ENCODE measurements at places on chromosomes 16 and 17.

- no peak for DNase-seq
Measured at GRCh38 chr17:70099884-70100283, 24.9 kb downstream of the KCNJ16 start.

GRCh38 chr16:19436540-19436939, 18.9 kb downstream of the TMC5 start:
- DNase-seq = no peak

DNA sequence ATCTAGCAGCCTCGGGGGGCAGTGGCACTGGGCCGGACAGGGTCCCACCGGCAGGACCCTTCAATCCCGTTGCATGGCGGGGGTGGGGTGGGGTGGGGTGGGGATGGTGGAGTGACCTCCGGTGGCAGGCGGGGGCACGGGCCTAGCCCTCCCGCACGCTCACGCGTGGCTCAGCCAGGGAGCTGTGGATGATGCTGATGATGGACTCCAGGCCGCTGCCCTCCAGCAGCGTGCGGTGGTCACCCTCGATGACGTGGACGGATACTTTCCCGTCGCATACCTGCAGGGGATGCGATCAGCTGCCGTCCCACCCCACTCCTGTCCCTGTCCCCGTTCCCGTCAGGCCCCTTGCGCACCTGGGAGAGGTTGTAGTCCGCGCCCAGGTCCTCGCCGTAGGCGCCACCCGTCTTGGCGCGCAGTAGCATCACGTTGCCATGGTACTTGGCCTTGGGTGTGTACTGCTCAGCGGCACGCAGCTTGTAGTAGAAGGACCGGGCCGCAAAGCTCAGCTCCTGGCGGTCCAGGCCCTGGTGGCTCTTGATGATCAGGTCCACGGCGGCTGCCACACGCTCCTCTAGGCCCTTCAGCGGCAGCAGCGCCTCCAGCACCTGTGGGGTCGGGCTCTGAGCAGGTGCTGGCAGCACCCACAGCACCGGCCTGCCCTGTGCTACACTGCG, 13.5 kb upstream of the DUS1L start:
- DNase-seq = no peak

- no peak for DNase-seq
Measured at GRCh38 chr17:17229416-17230384, 7.3 kb downstream of the FLCN start.

- DNase-seq = no peak
Measured at GRCh38 chr17:63450551-63450950, 4.4 kb upstream of the CYB561 start.

DNA sequence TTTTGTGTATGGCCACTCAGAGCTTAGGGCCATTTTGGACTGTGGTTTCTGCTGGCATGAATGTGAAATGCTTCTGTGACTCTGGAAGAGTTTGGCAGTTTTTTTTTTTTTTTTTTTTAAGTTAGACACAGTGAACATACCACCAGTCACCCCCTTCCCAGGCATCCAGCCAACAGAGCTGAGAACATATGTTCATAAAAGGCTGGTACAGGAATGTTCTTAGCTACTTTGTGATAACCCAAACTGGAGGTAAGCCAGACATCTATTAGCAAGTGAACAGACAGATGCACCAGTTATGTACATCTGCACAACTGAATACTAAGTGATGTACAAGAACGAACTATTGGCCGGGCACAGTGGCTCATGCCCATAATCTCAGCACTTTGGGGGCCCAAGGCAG, 92.7 kb downstream of the ABCC1 start:
- no peak for DNase-seq

- no peak for DNase-seq
Measured at GRCh38 chr17:81735264-81736102, 23.4 kb downstream of the SLC25A10 start.

- DNase-seq = no peak
Measured at GRCh38 chr17:58626905-58627304, 64.9 kb downstream of the TEX14 start.

GRCh38 chr16:54489225-54490111, 202.9 kb upstream of the IRX3 start:
- DNase-seq = no peak

DNA sequence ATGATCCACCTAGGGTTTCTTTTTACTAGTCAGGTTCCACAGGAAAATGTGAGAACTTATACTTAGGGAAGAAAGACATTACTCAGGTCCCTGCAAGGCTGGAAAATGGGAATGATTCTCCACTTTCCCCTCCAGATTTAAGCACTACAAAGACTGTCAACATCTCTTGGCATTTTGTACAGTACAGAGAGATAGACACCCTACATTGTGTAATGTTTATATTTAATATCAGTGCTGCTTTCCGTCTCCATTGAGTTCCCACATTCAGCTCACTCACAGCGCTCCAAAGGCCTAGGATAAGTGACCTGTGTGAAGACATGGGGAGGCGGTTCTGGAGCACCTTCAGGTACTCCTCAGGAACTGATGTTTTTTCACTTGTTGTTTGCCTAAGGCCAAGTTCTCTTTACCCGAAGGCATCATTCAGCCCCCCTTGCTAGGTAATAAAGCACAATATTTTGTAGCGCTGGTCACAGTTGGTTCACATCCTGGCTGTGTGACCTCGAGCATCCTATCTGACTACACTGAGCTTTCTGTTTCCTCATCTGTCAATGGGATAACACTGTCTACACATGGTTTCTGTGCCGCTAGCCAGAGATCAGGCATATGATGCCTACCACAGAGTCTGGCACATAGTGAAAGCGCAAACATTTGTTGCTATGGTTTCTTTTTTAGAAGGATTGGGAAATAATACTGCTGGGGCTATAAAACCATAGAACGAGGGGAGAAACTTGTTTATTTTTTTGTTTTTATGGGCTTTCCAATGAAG, 226.6 kb downstream of the ZFHX3 start:
- no peak for DNase-seq

DNA sequence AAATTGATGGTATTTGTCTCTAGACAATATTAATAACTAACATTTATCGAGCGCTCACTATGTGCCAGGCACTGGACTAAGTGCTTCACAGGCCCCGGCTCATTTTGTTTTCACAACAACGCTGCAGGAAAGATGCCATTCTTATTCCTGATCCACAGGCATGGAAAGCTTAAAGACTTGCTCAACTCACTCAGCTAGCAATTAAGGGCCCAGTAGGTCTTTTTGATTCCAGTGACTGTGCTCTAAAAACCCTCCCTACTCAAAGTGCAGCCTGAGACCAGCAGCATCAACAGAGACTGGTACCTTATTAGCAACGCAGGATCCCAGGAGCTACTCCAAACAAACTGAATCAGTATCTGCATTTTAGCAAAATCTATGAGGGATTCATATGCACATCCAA, 35.3 kb downstream of the CUEDC1 start:
- DNase-seq = no peak

DNA sequence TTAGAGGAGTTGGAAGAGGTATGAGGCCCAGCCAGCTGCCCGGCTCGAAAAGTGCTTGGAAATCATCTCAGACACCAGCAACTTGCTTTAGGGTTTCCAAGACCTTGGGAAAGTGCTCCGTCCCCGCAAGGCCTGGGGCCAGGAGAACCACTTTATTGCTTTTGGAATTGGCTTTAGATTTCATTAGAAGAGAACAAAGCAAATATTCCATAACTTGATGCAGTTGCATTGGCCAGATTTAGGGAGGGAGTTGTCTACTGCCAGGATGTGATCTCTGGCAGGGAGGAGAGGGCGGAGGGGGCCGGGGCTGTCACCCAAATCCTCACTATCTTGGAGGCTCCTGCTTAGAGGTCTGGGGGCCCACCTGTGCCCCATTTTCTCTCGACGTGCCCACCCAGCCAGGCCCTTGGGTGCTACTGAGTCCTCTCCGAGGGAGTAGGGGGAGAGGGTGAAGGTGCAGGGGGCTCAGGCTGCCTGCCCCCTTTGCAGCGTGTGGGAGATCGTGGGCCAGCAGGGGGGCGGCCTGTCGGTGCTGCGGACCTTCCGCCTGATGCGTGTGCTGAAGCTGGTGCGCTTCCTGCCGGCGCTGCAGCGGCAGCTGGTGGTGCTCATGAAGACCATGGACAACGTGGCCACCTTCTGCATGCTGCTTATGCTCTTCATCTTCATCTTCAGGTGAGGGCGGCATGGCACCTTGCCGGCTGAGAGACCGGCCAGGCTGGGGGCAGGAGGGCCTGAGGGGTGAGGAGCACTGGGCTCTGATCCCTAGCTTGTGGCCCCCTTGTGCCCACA, 30.6 kb downstream of the CACNA1G start:
- no peak for DNase-seq

GRCh38 chr17:28468781-28469180, 4.7 kb upstream of the SLC13A2 start:
- no peak for DNase-seq

GRCh38 chr16:12833926-12834325, 30.2 kb upstream of the CPPED1 start:
- DNase-seq = no peak

DNA sequence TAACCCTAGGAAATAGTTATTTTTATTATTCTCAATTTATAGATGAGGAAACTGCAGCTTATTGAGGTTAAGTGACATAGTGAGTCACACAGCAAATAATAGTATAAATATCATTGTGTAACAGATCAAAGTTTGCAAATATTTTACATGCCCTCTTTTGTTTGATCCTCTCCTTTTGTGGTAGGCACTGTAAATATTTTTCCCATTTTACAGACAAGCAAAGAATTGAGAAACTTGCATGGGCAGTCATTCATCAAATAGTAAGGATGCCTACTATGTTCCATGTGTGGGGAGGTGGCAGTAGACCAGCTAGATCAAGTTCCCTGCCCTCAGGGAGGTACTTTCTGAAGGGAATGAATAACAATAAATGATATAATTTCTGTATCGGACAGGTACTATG, 173.0 kb downstream of the PHKB start:
- DNase-seq = no peak

DNA sequence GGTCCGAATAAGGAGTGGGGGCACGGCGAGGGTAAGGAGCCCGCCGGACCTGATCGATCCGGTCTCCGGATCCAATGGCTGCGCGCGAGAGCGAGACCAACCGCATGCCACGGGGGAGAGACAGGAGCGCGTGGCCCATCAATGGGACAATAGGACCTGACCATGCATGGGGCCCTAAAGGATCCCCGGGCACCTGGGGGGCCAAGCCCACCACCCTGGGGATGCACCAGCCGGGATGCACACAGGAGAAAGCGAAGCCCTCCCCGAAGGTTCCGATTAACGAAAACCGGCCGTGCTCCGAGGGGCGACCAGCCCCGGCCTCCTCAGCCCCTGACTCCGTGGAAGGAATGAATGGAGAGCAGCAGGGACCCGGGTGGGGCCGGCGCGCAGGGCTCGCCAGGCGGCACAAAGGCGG, 525 bp downstream of the JPT1 start:
- DNase-seq = peak; percentile 46

DNA sequence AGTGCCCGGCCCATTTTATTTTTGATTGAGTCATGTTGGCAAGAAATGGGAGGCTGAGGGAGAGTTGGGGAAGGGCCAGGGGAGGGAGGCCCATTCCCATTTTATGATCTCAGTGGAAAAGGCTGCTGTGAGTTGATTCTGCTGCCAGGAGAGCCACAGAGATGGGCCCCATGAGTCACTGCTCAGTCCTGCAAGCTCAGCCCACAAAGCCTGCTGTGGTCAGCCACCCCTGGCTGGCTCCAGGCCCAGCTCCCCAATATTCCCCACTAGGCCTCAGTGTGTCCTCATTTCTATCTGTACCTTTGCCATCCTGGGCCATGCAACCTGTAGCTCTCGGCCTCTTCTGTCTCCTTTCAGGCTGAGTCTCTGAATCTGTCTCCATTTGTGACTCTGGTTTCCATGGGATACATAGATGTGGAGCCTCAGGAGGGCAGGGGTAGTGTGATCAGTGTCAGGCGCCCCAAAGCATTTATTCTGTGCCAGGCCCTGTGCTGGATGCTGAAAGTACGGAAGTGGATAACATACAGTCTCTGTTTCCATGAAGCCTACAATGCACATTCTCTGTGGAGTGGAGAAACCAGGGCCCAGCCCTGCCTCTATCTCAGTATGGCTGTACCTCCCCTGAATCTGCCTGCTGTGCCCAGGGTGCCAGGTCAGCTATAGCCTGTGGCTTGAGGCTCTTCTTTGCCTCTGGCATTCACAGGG, 1.9 kb upstream of the PLEKHG4 start:
- peak; percentile 36 for DNase-seq

DNA sequence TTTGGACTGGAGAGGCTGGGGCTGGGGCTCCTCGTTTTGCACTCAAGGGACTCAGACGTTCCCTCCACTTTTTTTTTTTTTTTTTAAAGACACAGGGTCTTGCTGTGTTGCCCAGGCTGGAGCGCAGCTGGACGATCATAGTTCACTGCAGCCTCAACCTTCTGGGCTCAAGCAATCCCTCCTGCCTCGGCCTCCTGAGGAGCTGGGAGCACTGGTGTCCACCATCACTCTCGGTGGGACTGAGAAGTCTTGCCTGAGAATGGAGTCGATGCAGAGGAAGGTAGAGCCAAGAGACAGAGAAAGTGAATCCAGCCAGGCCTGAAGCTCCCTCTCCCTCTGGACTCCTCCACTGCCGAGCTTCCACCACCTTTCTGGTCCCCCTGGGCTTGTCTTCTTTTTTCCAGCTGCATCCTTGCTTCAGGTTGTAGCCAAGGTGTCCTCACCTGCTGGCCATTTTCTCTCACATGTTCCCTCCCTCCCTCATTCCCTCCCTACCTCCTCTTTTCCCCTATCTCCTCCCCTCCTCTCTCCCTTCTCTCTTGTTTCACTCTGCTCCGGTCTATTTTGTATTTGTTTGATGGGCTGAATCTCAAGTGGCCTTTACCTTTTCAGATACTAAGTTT, 233.8 kb downstream of the SNX29 start:
- DNase-seq = no peak

DNA sequence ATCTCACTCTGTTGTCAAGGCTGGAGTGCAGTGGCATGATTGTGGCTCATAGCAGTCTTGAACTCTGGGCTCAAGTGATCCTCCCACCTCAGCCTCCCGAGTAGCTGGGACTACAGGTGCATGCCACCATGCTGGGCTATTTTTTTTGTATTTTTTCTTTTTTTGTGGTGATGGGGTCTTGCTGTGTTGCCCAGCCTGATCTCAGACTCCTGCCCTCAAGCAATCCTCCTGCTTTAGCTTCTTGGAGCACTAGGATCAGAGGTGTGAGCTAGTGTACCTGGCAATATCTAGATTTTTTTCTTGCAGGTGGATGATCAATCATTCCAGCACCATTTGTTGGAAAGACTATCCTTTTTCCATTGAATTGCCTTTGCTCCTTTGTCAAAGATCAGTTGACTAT, 52.8 kb upstream of the IL34 start:
- DNase-seq = no peak

DNA sequence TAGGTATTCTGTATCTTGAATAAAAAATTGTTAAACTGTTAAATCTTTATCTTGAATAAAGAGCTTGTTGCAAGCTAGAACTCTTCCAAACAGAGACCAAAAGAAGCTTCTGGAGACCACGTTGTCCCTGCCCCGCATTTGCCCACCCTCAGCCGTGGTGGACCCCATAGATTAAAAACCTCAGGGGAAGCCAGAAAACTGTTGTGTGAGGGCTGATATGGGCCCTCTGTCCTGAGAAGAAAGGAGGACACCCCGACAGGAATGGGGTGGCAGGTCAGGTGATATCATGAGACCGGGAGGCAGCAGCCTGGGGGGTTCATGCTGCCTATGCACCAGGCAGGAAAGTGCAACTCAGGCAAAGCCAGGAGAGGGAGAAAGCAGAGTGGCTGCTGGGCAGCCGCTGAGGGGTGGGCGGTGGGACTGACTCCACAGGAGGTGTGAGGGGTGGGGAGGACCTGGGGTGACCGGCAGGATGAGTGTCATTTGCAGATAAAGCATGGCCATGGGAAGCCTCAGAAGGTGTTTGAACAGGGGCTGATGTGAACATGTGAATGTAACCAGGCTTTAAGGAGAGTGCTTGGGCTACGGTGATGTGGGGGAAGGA, 147.8 kb downstream of the IRF8 start:
- no peak for DNase-seq
